Karpas-422 (cell line): ENCODE measurements at places on chromosomes 11 and 22.
A peak's percentile ranks its signal among the peaks of the same experiment; 100 is the strongest.

- no peak for DNase-seq
These were observed 870.1 kb downstream of the JRKL start for GRCh38 chr11:97259884-97260283.

DNA sequence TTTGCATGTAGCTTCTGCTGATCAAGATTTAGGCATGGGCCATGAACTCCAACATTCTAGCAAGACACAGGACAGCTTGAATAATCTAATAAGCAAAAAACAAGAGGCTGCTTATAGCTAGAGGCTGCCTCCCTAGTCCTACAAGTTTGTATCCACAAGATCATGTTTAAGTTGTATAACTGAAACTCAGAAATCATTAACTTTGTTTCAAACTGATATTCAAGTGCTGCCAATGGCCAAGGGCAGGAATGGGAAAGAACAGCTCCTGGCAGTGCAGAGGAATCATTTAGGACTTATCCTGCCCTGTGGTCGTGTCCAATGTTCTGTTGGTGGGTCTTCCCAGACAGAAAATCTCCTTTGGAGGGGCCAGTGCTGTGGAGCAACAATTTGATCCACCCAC, 209.6 kb upstream of the DDI1 start:
- DNase-seq, result no peak

DNA sequence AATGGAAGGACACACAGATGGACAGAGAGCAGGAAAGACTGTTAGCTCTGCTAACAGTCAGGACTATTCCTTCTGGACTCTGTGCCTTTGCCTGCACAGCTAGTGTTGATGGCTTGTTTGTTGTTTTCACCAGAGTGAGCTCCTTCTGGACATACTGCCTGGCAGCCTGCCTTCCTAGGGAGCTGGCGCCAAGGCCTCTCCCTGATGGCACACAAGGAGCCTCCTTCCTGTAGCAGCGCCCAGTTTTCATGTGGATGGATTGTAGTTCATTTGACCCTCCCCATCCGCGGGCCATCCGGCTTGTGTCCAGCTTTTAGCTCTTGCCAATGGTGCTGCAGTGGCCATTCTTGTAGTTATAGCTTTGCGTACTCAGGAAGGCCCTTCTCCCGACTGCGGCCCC, 16.6 kb upstream of the BCR start:
- DNase-seq, result no peak

DNA sequence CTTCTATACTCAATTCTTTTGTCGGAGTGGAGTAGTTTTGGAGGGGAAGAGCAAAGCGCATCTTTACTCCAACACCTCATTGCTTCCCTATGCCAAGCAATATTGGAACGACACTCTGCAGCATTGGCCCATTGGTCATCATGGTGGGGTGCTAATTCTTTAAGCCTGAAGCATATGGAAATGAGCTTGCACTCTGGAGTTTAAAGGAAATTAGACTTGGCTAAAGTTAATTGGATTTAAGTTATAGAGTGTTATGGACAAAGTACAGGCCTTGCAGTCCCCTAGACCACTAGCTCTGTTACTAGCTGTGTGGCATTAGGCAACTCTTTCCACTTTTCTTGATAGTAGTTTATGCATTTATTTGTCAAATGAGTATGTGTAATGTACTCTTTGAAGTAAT, 568.3 kb upstream of the TENM4 start:
- no peak for DNase-seq

- DNase-seq, result no peak
These were observed 149.8 kb upstream of the TBCEL start for GRCh38 chr11:120873966-120874735.

- no peak for DNase-seq
These were observed 33.1 kb downstream of the TSPAN18 start for GRCh38 chr11:44759743-44760476.

DNA sequence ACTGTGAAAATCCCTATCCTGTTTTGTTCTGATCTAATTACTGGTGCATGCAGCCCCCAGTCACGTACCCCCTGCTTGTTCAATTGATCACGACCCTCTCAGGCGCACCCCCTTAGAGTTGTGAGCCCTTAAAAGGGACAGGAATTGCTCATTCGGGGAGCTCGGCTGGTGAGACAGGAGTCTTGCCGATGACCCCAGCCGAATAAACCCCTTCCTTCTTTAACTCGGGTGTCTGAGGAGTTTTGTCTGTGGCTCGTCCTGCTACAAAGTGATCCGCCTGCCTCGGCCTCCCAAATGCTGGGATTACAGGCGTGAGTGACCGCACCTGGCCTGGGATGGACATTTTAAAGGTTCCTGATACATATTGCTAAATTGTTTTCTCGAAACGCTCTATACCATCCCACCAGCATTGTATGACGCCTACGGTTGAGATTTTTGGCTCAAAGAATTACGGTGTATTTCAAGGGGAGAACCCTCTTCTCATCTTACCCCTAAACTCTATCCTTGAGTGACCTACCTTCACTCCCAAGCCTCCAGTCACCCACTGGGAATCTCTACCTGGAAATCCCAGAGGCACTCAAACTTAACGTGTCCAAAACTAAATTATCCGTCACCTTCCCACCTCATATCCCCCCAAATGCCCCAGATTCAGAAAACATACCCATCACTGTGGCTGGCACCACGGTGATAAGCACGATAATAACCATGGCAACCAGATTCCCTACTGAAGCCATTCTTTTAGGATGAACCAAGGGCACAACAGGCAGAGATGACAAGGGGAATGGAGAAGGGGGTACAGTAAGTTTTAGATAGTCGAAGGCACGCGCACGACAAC, 789 bp upstream of the POLA2 start:
- DNase-seq, result peak; percentile 43

DNA sequence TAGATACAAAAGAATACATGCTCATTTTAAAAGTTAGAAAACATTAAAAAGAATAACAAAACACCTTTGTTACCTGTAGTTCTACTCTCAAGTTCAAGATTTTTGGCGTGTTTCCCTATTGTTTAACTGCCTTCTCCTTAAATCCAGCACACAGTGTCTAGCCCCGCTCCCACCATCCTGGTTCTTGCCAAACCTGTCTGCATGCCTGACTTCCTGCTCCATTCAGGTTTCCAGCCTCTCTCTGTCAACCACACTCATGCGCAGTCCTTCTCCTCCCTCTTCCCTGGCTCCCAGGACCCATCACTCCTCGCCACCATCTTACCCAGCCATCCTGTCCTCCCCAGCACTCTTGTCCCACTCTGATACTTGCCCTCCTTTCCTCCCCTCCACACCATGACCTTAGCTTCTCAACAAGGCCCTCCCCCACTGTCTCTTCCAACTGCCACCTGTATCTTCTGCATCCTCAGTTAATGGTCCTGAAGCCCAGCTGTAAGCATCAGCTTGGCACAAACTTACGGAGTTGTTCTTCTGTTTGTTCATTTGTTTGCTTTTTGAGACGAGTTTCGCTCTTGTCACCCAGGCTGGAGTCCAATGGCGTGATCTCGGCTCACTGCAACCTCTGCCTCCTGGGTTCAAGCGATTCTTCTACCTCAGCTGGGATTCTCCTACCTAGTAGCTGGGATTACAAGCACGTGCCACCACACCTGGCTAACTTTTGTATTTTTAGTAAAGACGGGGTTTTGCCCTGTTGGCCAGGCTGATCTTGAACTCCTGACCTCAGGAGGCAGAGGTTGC, 7.5 kb upstream of the MYH9 start:
- DNase-seq, result no peak

GRCh38 chr11:92636543-92637188, 332.8 kb upstream of the MTNR1B start:
- DNase-seq, result no peak

DNA sequence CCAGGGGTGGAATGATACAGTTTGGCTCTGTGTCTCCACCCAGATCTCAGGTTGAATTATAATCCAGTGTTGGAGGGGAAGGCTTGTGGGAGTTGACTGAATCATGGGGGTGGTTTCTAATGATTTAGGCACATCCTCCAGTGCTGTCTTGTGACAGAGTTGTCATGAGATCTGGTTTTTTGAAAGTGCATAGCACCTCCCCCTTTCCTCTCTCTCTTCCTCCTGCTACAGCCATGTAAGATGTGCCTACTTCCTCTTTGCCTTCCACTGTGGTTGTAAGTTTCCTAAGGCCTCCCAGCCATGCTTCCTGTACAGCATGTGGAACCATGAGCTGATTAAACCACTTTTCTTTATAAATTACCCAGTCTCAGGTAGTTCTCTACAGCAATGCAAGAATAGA, 45.1 kb downstream of the THAP12 start:
- no peak for DNase-seq

DNA sequence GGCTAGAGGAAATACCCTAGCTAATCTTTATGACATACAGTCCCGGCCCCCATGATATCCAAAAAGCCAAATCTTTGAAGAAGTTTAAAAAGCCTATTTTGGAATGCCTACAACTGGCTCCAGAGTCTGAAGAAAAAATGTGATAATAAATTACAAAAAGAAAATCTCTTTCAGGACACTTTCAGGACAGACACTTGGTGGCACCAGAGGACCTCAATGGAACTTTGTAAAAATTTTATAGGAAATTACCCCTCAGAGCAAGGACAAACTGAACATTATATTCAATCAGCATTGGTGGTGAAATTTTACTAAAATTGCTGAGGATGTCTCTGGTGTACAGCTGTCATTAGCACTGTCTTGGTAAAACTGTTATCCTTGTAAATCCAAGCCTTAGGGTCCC, 81.0 kb downstream of the CCDC73 start:
- peak; percentile 64 for DNase-seq

GRCh38 chr11:64803846-64804345, 882 bp upstream of the MAP4K2 start:
- peak; percentile 63 for DNase-seq

- DNase-seq, result peak; percentile 75
These were observed 931.5 kb upstream of the FAT3 start for GRCh38 chr11:91293119-91293518.
